ENCODE measurements at places on chromosomes 2 and 18.

GRCh38 chr2:197358931-197359330 is 48.4 kb upstream of the ANKRD44 start:
- no peak for DNase-seq

DNA sequence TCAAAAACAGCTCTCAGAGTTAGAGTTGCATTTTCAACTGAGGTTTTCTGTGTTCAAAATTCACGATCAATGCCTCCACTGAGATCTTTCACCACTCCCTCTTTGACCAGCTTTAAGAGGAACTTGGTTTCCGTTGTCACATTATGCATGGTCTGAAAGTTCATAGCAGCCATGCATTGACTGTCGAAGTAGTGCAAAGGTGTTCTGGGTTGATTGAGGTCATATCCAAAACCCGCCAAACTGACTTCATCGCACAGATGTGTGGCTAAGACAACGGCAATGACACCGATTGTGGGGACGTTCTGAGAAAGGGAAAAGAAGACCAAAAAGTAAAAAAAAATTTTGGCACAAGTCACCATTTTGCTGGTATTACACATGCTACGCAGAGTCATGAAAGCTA is 48.7 kb downstream of the ST3GAL5 start:
- DNase-seq = no peak

DNA sequence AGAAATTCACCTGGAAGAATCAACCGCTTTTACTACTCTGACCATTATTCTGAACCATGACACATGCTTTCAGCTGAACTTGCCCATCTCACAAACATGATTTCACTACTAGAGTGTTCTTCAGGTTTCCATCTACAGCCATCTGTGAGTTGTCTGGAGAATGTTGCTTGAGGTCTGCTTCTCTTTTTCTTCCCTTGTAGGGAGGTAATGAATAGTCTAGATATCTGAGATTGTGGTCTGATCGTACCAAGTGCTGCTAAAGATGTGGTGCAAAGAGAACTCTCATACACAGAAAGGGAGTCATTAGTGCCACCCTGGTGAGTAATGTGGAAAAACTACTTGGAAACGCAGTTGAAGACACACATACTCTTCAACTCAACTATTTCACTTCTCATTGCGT is 10.2 kb downstream of the SOWAHC start:
- DNase-seq = no peak

DNA sequence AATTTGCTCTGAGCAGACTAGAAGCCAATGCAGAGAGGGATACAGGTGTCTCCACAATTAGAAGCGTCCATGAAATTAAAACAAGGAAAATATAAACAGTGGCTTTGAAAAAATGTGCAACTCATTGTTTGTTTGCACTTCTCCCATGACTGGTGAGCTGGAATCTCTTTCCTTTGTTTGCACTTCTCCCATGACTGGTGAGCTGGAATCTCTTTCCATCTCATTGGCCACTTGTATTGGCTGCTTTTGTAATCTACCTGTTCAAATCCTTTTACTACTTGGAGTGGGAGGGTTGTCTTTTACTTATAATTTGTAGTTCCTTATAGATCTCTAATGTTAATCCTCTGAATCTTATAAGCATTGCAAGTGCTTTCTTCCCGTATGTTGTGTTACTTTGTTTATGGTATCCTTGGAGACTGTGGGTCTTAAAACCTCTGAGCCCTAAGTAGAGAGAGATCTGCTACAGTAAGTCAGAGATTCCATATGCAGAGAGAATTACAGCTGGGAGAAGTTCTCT is 94.1 kb downstream of the RTN4 start:
- DNase-seq = no peak

- DNase-seq = no peak
Observed at GRCh38 chr2:56021579-56021978, 98.0 kb upstream of the EFEMP1 start.

DNA sequence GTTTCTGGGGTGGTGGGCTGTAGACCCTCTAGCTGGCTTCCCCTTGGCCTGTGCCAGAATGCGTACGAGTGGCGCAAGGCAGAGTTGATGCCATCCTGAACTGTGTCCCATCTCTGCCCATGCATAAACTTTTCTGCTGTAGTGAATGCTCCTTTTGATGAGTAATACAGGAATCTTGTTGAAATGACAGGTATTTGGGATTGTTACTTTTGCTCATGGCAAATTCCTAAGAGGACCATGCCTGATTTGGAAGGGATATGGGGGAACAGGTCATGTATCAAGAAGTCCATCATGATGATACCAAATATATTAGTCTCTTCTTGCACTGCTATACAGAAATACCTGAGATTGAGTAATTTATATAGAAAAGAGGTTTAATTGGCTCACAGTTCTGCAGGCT is 648.0 kb downstream of the SLC4A3 start:
- no peak for DNase-seq

DNA sequence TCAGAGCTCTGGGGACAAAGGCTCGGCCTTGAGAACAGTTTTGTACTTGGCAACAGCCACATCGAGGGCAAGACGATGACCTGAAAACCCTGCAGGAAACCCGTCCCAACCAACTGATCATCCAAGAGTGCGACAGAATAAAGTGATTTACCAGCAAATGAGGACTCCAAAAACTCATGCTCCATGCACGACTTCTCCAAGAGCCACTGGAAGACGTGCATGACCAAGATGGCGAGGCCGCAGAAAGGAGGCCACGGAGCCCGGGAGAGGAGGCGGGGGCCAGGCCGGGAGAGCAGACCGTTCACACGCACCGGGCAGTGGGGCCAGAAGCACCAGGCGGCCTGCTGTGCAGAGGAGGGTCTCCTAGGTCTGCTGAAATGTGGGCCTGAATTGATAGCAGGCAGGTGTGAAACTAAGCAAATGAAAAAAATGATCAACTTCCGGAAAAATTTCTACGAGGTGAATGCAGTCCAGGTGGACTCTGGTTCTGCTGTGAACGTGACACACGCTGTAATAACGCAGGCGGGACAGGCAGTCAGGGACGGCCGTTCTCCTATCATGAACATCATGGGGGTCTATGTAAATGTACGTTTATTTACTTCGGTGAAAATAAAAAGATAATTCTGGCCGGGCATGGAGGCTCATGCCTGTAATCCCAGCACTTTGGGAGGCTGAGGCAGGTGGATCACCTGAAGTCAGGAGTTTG is 252.2 kb downstream of the HDAC4 start:
- DNase-seq = no peak

GRCh38 chr2:205115511-205115910 is 566.8 kb upstream of the NRP2 start:
- no peak for DNase-seq

DNA sequence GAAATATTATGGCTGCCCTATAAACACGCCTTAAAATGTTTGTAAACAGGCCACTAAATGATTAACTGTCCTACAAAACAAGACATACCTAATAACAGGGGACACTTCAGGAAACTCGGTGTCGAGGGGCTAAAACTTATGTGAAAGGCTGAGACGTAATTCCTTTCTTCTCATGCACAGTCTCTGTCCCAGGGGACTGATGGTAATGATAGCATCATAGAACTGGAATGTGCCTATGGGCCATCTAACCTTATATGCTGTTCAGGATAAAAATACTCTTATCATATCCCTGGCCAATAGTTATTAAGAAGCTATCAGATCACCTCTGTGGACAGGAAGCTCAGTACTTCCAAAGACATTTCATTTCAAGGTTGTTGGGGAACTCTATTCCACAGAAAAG is 252.6 kb upstream of the RASGRP3 start:
- no peak for DNase-seq

DNA sequence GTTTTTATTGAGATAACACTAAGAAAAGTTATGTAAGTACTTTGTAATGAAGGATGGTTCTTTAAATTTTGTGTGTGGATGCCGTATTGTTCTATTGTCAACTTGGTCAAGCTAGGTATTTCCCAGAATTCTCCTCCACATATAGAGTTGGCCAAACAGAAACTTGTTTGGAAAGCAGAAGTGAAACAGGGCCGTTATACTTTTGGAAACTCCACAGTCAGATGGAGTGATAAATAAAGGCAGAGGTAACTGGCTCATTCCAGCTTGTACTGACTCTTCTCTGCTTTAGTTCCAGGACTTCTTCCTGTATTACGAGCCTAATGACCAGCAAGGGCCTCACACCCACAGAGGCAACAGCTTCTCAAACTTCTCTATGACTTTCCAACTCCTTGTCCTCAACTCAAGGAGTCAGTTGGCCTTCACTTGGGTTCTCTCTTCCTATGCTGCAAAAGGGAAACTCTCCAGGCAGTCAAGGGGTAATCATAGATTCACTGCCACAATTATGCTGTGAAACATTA is 16.4 kb upstream of the STARD7 start:
- no peak for DNase-seq

DNA sequence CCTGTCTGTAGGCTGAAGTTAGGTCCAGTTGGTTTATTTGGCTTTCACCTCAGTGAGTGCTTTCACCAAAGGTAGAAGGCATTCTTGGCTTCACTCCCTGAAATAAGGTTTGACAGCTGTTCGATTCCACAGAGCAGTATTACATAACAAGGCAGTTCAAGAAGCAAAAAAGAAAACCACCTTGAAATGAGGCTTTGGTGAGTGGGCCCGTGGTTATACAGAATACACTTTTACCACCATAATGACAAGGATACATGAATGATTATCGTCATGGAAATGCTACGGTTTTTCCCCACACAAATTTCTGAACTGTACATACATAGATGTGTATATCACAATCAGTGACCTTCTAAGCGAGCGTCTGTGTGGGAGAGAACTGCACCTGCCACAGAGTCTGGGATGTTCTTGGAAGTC is 80.0 kb upstream of the CHRNA1 start:
- no peak for DNase-seq

DNA sequence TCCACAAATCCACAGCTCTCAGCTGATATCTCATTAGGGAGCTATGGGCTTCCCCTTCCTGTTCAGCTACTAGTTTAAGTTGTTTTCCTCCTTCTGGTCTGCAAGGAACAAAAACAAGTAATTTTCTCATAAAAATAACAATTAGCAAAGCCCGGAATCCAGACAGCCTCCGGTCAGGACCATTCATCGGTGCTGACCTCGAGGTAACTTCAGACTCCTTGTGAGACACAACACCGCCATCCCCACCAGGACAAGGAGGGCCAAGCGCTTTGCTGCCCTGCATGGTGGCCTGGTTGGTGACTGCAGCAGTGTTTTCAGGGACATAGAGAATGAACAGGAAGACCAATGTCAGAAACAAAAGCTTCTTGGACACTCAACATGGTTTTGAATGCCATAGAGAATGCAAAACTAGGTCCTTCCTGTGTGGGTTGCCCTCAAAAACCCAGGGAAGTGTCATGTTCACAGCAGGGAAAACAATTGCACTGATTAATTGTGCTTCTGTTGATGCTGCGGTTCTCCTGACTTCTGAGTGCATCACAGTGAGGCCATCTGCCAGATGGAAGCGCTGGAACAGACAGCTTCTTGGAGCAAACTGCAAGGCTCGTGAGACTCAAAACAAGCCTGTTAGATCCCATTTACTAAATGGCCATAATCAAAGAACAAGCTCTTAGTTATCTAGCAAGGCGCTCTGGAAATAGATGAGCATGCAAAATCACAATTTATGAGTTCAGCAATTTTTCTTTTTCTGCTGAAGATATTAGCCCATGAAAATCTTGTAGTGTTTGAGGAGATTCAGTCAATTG is 77.1 kb downstream of the HS1BP3 start:
- DNase-seq = no peak

DNA sequence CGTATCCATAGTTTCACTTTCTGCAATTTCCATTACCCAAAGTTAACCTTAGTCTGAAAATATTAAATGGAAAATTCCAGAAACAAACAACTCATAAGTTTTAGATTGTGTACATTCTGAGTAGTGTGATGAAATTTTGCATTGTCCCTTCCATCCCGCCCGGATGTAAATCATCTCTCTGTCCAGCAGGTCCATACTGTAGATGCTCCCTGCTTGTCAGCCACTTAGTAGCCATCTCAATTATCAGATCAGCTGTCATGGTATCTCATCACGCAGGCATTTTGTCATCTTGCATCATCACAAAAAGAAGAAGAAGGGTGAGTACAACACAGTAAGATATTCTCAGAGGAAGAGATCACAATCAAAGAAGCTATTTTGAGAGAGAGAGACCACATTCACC is 185.0 kb upstream of the STK17B start:
- no peak for DNase-seq

- DNase-seq = no peak
Observed at GRCh38 chr2:167048829-167049228, 160.5 kb downstream of the XIRP2 start.

DNA sequence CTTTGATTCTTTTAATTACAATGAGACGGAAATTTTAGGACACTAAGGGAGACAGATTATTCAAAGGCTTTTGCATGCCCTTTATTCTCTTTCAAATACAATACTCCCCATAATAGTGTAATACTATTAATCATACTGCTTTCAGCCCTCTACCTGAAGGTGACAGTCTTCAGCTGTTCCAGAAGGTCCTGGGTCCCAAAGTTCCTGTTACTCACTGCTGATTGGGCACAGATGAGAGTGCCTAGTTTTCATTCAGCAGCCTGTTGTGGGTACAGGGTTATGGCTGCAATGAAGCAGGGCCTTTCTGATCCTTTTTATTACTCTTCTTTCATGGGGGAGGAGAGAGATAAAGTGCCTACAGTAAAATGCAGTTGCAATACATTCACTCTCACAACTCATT is 80.2 kb downstream of the NUP35 start:
- no peak for DNase-seq

- no peak for DNase-seq
Observed at GRCh38 chr2:49288113-49288705, 133.9 kb upstream of the FSHR start.

GRCh38 chr2:239313776-239314175 is 87.0 kb downstream of the HDAC4 start:
- DNase-seq = peak; percentile 9

GRCh38 chr18:79069717-79070151 is 540 bp downstream of the ATP9B start:
- no peak for DNase-seq

GRCh38 chr18:52415131-52415530 is 75.1 kb downstream of the DCC start:
- DNase-seq = no peak

- no peak for DNase-seq
Observed at GRCh38 chr18:51135795-51136194, 61.7 kb downstream of the MEX3C start.

GRCh38 chr2:176491172-176491904 is 222.1 kb downstream of the MTX2 start:
- DNase-seq = no peak

DNA sequence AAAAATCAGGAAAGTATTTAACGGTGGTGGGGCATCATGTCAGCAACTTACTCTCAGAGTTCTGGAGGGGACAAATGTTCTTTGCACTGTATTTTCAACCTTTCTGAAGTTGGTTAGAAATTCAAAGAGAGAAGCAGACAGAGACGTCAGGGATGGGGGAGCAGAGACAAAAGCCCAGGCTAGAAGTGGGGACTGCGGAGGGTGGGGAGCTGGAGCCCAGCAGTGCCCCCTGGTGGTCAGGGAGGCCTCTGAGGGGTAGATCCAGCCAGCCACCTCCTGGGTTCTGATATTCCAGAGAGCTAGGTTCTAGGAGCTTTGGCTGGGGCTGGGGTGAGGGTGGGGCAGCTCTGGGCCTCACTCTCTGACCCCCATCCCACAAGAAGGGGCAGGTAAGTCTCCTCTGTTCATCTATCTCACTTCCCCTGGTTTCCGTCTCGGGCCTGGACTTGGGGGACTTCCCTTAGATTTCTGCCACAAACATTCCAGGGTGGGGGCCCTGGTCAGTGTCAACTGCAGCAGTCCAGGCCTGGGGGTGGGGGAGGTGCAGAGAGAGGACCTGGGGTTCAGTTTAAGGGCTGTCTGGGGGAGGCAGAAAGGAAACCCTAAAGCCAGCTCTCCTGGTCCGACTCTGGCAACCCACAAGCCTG is 8.9 kb downstream of the TNS1 start:
- DNase-seq = peak; percentile 66
